ENCODE measurements at places on chromosomes 12 and 14.

GRCh38 chr14:84095681-84096080 is 1434.3 kb upstream of the FLRT2 start:
- DNase-seq, result no peak

GRCh38 chr12:47407463-47408129 is 298.2 kb downstream of the RPAP3 start:
- no peak for DNase-seq

DNA sequence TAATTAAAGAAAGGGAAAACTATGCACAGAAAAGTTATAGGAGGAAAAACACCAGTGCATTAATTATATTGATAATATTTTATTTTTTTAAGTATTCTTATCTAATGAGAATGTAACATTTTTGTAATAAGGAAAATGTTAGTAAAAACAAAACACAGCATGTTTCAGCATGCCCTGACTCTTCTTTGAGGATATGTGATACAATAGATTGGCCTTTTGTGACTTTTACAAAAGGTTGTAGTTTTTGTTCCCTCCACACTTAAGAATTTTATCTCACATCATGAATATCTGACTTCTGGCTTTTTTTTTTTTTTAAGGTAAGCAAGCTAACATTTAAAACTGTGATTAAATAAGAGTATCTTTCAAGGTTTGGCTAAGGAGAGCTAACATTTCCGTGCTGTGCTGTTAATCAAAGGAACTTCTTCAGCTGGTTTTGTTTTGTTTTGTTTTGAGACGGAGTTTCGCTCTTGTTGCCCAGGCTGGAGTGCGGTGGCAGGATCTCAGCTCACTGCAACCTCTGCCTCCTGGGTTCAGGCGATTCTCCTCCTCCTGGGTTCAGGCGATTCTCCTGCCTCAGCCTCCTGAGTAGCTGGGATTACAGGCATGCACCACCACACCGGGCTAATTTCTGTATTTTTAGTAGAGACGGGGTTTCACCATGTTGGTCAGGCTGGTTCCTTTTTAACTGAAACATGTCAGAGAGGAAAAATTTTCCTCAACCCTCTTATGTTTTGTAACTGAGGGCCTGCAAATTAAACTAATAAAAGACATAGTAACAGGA is 30.8 kb upstream of the RESF1 start:
- DNase-seq, result peak; percentile 1

GRCh38 chr12:38850461-38850860 is 54.9 kb downstream of the CPNE8 start:
- DNase-seq, result no peak

DNA sequence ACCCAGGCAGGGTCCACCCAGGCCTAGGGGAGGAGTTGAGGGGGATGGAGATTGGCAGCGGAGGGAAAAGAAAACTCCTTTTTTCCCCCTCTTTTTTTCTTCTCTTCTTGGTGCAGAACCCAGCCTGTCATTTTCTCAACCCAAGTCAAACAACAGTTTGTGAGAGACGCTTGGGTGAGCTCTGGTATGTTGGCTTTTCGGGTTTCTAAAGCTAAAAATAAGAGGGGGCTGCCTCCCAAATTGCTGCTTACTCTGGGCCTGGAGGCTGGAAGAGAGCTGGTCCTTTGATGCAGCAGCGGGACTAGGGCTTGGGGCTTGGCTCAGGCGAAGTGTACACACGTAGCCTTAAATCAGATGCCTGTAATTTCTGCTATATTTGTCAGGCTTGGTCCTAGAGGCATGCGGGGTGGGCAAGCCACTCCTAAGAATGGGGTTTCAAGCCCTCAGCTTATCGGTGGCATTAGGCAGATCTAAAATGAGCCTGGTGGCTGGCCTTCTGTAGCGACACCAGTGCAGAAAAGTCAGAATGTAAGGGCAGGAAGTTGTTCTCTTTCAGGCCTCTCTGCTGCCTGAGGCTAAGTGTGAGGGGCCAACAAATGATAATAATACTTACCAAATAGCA is 816 bp upstream of the SLC8A3 start:
- DNase-seq, result no peak

Data from activated T-helper 1 cell treated with Interleukin-2 at 50 U/mL for 16 hours (primary cell).